RPMI8226 (cell line): ENCODE measurements at places on chromosomes 5 and 9.

DNA sequence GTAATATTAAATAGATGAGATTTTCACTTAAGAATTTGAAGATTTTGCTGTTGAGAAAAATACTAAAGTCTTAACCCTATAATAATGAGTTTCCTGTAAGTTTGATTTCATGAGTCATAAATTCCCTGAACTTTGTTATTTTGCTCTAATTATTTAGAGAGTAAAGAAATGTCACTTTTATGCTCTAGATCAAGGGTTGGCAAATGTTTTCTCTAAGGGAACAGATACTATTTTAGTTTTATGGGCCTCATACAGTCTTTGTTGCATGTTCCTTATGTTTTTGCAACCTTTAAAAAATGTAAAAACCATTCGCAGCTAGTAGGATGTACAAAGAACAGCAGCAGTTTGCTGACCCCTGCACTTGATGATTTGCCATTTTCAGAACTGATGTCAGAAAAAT, 480 bp upstream of the TXNDC8 start:
- no peak for DNase-seq

DNA sequence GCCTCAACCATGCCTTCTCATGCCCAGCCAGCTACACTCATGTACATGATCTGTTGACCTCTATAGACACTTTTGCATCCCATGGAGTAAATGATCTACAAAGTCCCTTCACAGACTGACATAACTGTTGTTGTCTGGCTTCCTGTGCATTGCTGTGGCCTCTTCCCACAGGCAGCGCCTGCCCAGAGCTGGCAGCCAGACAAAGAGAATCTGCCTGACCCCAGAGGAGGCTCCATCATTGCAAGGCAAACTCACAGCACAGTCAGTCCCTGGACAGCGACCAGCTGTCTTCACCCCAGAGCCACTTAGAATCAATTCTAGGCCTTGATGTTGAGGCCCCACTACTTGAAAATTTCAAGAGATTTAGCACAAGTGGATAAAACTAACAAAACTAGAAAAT, 65.5 kb downstream of the INSYN2B start:
- no peak for DNase-seq

GRCh38 chr9:15187589-15187988, 119.4 kb downstream of the TTC39B start:
- no peak for DNase-seq

DNA sequence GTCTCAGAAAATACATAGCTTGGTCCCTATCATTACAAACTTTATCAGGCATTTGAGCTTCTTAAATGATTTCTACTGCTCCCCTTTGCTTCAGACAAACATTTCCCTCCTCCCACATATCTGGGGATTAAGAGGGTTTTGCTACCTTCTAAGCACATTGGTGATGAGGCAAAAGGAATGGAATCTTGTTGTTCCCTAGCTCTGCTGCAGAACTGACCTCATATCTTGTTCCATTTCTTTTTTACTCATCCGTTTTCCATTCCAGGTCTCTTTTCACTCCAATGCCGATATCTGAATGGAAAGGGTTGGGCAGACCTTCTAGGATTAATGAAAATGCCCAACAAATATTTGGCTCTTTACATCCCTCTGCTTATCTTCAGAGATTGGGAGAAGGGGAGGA, 444.6 kb downstream of the ZNF608 start:
- DNase-seq = no peak

DNA sequence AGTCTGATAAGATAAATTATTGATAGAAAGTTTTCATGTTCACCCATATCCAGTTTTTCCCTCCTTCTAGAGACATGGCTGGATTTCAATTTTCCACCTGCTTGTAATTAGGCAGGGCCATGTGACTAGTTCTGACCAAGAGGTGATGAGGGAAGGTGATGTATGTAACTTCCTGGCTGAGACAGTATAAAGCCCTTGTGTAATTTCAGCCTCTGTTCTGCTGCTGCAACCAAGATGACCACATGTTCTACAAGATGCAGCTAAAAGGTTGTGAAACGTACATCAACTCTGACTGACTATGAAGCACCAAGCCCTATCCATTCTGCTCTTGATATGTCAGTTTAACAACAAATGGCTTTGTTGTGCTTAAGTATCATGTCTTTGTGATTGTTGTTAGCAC, 376.5 kb upstream of the DAB2 start:
- DNase-seq = no peak

DNA sequence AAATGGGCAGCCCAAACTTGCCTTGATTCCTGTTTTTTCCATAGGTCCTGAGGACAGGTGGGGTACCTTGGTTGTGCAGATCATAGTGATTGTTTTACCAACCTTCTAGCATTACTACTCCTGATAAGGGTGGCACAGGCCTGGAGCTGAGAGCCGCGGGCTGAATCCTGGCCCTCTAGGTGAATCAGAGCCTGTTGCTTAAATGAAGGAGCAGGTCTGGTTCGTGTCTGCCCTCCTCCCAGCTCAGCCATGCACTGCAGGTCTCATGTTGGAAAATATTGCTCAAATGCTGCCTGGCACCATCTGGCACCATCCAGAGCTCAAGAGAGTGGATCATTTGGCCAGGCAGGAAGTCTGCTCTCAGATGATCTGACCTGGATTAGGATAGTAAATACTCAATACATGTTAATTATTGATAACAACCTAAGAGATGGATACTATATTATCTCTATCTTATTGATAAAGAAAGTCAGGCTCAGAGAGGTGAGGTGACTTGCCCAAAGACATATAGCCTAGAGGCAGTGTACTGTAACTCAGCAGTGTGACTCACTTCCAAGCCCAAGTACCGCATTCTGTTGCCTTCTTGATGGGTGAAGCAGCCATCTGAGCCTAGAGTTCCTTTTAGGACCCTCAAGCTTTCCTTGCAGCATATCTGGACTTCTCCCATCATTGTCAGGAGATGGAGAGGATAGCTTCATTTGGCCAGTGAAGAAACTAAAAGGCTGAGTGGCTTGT, 104.3 kb upstream of the PITX1 start:
- no peak for DNase-seq

DNA sequence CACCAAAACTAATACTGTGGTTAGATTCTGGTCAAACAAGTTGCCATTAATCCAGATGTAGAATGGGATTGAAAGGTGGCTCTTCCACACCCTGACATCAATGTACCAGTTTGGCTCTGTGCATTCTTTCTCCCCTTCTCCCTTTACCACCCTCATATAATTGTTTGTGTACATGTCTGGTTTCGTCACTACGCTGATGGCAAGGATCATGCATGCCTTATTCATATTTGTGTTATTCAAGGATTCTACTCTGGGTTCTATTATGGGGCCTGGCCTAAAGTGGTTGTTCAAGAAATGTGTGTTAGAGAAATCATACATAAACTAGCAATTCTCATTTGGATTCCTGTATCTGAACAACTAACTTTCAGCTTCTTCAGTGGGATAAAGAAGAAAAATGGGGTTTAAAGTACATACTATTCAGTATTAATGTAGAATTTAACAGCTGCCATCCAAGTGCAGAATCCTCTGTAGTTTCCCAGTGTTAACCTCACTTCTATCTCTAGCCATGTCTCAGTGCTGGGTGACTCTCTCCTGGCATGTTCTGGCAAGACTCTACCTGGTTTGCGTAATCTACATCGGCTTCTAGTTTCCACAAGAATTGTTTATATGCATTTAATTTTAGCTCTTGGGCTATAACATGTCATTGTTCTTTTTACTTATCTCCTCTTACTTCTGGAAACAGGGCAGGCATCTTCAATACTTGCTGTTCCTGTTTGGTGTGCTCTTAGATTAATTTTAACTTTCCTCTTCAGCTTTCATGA, 27.9 kb upstream of the CDKN2B start:
- DNase-seq = no peak

DNA sequence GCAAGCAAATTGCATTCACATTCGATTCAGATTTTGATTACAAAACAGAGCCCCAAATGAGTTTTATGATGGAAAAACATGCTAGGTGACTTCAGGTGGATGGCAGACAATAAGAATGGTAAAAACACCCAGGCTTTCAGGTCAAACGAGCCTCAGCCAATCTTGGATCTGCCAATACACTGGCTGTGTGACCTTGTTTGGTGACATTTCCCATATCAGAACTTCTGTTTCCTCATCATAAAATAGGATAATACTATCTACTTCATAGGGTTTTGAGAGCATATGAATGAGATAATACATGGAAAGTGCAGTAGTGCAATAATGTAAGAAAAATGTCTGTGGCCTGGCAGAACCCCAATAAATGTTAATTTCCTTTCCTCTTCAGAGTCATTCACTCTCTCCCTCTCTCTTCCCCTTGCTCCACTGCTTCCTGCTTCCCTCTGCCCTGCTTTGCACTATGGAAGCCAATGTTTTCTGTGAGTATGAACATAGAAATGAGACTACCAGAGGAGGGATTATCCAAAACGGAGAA, 54.7 kb downstream of the SH3RF2 start:
- DNase-seq = no peak

GRCh38 chr9:38343037-38343436, 49.5 kb upstream of the ALDH1B1 start:
- DNase-seq = no peak

GRCh38 chr9:116435706-116436105, 251.4 kb upstream of the TRIM32 start:
- no peak for DNase-seq

GRCh38 chr5:157215514-157216167, 35.0 kb downstream of the ITK start:
- no peak for DNase-seq

- DNase-seq = no peak
Measured at GRCh38 chr9:125651576-125652232, 55.3 kb downstream of the MAPKAP1 start.

DNA sequence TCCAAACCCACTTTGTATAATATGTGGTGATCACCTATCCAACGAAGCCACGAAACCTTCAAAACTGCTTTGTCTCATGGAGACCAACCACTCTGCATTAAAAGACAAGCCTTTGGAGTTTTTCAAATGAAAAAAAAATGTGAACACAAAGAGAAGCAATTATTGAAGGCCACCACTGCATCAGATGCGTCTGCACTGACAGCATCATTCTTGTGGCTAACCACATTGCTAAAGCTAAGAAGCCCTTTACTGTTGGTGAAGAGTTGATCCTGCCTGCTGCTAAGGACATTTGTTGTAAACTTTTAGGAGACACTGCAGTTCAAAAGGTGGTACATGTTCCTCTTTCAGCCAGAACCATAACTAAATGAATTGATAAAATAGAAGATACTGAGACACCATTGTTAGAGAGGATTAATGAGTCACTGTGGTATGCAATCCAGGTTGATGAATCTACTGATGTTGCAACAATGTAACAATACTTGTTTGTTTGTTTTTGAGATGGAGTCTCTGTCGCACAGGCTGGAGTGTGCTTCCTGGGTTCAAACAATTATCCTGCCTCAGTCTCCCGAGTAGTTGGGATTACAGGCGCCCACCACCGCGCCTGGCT, 45.4 kb downstream of the TAF11L14 start:
- DNase-seq = no peak

GRCh38 chr5:90703932-90704331, 145.3 kb downstream of the ADGRV1 start:
- DNase-seq = no peak

DNA sequence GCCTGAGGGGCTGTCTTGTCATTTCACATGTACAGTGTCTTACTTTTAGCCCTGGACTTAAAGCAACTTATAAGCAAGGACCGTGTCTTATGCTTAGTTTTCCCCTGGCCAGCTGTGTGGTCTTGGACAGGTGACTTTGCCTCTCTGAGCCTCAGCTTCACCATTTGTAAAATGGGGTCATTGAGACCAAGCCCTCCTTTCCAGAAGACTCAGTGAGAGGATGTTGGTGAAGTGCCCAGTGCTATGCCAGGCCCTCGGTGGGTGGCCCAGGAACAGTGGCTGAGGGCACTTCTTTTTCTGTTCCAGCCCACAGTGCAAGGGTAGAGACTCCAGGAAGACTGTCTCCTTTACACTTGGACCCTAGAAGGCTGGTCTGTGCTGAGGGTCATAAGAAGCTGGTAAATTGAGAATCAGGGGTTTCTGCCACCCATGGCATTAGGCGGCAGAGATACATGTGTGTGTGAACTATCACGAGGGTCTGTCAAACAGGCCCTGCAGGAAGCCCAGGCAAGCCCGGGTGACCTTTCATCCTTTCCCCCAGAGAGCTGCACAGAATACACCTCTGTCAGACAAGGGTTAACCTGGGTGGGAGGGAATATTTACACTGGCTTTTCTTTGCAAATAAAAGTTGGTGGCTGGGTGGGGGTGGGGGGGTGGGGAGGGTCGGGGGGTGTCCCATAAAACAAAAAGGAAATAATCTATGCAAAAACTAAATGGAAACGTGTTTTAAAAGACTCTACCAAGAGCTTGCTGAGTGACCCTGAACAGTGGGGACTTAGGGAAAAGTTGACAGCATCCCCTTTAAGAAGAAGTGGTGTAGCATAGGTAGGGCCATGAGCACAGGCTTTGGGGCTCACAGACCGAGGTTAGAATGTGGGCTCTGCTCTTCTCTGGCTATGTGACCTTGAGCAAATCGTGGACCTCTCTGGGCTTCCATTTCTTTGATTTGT, 20.4 kb upstream of the KIF12 start:
- DNase-seq = no peak

GRCh38 chr9:129343424-129344375, 165.6 kb upstream of the IER5L start:
- DNase-seq = no peak

DNA sequence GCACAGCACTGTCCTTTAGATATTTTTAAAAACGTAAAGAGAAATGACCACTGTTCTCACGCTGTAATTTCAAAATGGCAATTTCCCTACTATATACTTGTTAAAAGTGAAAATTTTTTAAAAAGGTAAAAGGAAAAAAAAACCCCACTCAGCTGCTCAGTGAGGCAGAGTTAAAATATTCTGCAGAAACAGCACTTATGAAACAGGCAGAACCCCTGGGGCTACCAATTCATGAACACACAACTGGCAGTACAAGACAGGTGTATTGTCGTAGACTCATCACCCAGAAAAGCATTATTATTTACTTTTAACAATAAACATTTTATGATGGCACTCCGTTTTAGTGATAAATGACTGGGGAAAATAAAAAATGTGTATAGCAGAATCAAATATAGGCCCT, 1.5 kb upstream of the RASGRF2 start:
- no peak for DNase-seq

DNA sequence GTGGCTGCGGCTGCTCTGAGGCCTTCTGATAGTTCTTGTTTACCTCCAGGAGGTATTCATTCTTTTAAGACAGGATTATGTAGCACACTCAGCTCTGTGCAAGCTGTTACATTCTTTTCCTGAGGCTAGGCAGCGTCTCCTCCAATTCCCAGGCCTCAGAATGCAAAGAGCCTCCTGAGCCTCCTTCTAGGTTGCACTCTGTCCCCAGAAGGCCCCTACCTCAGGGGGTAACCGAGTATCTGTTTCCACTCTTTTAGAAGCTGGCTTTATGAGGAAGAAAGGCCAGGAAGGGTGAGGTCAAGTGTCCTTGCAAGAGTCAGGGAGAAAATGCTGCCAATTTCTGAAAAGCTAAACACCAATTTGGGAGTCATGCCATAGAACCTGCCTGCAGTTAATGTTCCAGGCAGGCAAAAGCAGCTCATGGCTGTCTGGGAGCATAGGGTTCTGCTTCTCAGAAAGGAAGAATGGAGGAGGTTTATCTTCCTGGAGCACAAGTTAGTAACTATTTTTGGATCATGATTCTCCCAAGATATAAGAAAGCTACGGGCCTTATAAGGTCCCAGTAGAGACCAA, 178.9 kb downstream of the SEMA6A start:
- no peak for DNase-seq
